ENCODE measurements at places on chromosomes 3 and 15.

GRCh38 chr3:52283306-52283705 lies 4.3 kb upstream of the GLYCTK start:
- no peak for DNase-seq

GRCh38 chr15:85289677-85290365 lies 90.6 kb upstream of the AKAP13 start:
- peak; percentile 8 for DNase-seq

DNA sequence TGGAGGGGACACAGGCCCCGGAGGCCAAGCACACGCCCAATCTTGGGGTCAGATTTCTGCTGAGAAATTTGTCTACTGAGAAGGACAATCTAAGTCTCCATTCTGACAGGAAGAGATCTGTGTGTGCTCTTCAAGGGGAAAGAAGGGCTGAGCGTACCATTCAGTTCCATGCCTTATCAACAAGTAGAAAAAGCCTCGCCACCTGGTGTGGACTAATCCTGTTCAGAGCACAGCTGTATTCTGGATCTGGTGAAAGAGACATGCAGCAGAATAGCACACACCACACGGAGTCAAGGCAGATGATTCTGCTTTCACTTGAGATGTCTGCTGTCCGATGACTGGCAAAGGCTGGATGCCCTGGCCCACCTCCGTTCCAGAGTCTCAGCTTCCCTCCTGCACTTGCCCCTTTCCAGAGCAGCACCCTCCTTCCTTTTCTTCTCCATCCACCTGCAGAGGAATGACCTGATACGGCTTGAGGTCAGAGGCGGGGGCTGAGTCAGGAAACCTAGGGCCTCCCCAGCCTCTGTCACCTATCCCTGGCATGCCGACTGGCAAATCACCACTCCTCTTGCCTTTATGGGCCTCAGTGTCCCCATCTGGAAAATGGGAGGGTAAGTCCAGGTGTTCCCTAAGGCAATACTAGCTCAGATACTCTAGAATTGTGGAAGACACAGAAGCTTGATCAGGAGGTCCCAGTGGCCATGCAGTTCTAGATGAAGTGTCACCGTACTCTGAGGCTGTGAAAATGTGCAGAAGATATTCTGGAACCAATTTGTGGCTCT lies 36.9 kb upstream of the CTSH start:
- no peak for DNase-seq

GRCh38 chr3:11582191-11582968 lies 61.3 kb downstream of the VGLL4 start:
- DNase-seq: peak; percentile 91

DNA sequence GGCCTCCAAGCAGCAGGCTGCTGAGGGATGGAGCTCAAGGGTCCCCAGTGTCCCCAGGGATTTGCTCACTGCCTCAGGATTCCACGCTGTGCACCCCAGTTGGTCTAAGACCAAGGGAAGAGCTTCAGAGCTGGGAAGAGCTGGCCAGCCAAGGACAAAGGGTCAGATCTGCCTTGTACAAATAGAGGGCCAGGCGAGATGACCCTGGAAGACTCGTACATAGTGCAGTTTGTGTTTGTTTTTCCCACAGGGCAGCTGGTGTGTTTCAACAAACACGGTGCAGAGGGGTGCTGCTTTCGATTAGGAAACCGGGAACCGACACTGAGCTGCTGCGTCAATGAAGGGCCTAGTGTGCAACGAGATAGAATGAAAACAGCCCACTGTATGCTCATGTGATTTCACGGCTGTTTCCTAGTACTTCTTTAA lies 56.1 kb upstream of the TRPM1 start:
- DNase-seq: no peak

GRCh38 chr3:138781012-138781470 lies 53.7 kb downstream of the PIK3CB start:
- DNase-seq: no peak

GRCh38 chr3:38124324-38125122 lies 12.4 kb downstream of the ACAA1 start:
- DNase-seq: no peak

GRCh38 chr3:178676077-178676476 lies 139.8 kb downstream of the KCNMB2 start:
- DNase-seq: no peak

DNA sequence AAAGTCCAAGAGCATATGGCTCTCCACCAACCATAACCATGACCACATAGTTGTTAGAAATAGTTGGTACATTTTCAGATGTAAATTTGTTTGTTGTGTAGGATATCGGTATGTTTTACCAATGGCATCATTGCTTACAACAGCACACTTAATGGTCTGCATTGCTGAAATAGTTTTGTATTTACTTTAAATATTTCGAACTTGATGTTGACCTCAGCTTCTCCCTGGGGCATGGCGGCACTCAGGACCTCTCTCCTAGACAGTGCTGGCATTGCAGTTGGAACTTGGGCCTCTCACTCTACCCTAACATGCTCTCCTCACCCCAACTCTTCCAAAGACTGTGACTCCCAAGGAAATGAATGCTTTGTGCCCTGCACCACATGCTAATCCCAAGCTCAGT lies 5.0 kb downstream of the SLC22A13 start:
- DNase-seq: no peak

Measured in fibroblast of skin of left quadriceps (primary cell).